ENCODE measurements at places on chromosomes 6 and 20. TPM values are rescaled to one million over a fixed set of nuclear protein-coding genes. Genes with fewer than 3 reads are reported as not detected.

The TLDC2 gene
- total RNA-seq: not detected

- no peak for DNase-seq
- H3K4me3 ChIP-seq: no peak overlapping the region
- H3K36me3 ChIP-seq: no peaks in the 10 kb centered on the region
- no peak overlapping the region for H3K27ac ChIP-seq
- H3K4me1 ChIP-seq: no peaks in the 10 kb centered on the region
Observed at GRCh38 chr6:38349795-38350194, 289.9 kb downstream of the BTBD9 start.

- H3K4me1 ChIP-seq: no peaks in the 10 kb centered on the region
- H3K27ac ChIP-seq: no peak overlapping the region
- no peak for DNase-seq
- peaks cover 5% of the 10 kb centered on the region for H3K27me3 ChIP-seq
- no peak overlapping the region for H3K4me3 ChIP-seq
Observed at GRCh38 chr6:21395121-21395520, 198.4 kb upstream of the SOX4 start.

The SRSF3 gene
- total RNA-seq: 546 TPM

The KCNS1 gene
- 0.51 TPM for total RNA-seq

The CD109 gene
- total RNA-seq: 29.3 TPM

The SLC12A5 gene
- total RNA-seq: 0.42 TPM

GRCh38 chr20:16590041-16590633 is 16.9 kb upstream of the KIF16B start:
- H3K27ac ChIP-seq: no peak overlapping the region
- no peak overlapping the region for H3K4me3 ChIP-seq
- no peaks in the 10 kb centered on the region for H3K4me1 ChIP-seq
- no peaks in the 10 kb centered on the region for H3K36me3 ChIP-seq
- H3K27me3 ChIP-seq: peaks cover 17% of the 10 kb centered on the region

The UBD gene
- 0.93 TPM for total RNA-seq

The GABRR1 gene
- not detected for total RNA-seq

- no peaks in the 10 kb centered on the region for H3K36me3 ChIP-seq
- H3K27ac ChIP-seq: no peak overlapping the region
Observed at GRCh38 chr6:160253714-160254113, 4.9 kb downstream of the SLC22A2 start.

DNA sequence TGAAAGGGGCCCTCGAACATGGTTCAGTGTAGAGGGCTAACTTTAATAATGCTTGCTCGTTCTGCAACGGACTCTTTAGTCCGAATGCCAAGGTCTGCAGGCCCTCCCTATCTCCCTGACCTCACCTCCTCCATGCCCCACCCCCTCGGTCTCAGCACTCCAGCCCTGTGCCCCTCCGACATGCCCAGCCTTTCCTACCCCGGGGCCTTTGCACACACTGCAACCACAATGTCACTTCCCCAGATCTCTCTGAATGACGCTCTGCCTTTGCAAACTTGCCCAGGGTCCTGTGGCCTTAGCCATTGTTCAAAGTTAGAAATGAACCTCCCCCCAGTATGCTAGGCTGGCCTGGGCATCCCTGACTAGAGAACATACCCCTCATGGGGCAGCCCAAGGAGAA is 50.0 kb upstream of the NFATC2 start:
- no peak overlapping the region for H3K4me3 ChIP-seq
- H3K36me3 ChIP-seq: no peaks in the 10 kb centered on the region
- no peak overlapping the region for H3K27ac ChIP-seq
- H3K27me3 ChIP-seq: no peaks in the 10 kb centered on the region
- peaks cover 33% of the 10 kb centered on the region for H3K4me1 ChIP-seq

DNA sequence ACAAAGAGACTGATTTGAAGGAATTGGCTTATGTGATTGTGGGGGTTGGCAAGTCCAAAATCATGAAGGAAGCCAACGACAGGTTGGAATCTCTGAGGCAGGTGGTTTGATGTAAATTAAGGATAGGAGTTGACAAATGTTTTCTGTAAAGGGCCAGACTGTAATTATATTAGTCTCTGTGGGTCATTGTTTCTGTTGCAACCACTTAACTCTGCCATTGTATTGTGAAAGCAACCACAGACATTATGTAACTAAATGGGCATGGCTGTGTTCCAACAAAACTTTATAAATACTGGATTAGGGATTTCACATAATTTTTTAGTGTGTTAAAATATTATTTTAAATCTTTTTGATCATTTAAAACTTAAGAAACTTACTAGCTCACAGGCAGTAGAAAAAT is 199.2 kb upstream of the MYLIP start:
- H3K27ac ChIP-seq: no peak overlapping the region
- DNase-seq: no peak
- H3K4me1 ChIP-seq: no peaks in the 10 kb centered on the region
- no peaks in the 10 kb centered on the region for H3K36me3 ChIP-seq
- peaks cover 4% of the 10 kb centered on the region for H3K27me3 ChIP-seq

The HLA-DRB1 gene
- total RNA-seq: 33.1 TPM

The COL9A1 gene
- total RNA-seq: not detected

DNA sequence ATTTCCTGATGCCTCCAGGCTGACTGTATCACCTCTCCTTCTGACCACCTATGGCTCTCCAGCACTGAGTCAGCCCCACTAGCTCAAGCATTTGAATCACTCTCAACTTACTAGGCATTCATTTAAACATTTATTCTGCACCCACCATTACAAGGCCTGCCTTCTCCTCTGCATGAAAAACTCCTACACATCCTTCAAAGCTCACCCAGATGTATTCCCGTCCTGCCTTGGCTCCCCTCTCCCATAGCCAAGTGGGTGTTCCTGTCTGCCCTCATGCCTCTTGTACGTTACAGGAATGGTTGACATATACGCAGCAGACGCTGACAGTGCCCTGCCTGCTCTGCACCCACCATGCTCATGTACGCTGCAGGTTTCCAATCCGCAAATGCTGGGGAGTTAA is 21.6 kb downstream of the KCNK17 start:
- no peaks in the 10 kb centered on the region for H3K36me3 ChIP-seq
- H3K27me3 ChIP-seq: peaks cover 8% of the 10 kb centered on the region
- peaks cover 7% of the 10 kb centered on the region for H3K4me1 ChIP-seq
- DNase-seq: no peak
- no peak overlapping the region for H3K27ac ChIP-seq
- no peak overlapping the region for H3K4me3 ChIP-seq

DNA sequence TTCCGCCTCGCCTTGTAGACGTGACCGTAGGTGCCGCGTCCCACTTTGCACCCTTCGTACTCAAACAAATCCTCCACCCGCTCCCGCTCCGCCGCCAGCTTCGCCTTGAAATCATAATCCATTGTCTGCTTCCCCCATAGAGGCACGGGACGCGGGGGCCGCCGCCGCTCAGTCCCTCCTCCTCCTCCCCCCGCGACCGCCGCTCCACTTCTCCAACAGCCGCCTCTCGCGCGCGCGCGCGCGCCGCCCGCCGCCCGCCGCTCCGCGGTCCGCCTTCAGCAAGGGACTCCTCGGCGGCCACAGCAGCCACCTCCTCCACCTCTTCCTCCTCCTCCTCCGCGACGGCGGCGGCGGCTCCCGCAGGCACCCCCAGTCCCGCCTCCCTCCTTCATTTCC is 256 bp downstream of the CDK19 start:
- H3K36me3 ChIP-seq: no peaks in the 10 kb centered on the region
- H3K27me3 ChIP-seq: no peaks in the 10 kb centered on the region
- H3K4me1 ChIP-seq: peaks cover 36% of the 10 kb centered on the region
- H3K27ac ChIP-seq: peak overlapping the region; percentile 98
- DNase-seq: no peak
- peak overlapping the region; percentile 97 for H3K4me3 ChIP-seq

DNA sequence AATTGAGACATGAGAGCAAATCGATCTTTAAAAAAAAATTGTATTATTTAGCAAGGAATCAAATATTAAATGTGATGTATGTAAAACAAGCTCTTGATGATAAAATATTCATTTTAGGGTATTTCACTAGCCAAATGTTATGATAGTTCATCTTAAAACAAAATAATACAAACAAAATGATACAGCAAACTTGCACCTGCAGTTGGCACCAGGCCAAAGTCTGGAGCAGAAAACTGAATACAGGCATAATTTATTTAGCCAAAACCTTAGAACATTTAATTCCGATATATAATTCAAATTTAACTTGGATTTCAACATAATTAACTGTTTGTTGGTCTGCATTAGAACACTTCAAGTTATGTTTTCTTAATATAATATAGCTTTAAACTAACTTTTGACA is 60.9 kb downstream of the EPHA7 start:
- no peaks in the 10 kb centered on the region for H3K36me3 ChIP-seq
- no peak overlapping the region for H3K27ac ChIP-seq
- H3K4me1 ChIP-seq: no peaks in the 10 kb centered on the region

- H3K27ac ChIP-seq: peak overlapping the region; percentile 54
- H3K4me3 ChIP-seq: no peak overlapping the region
- peaks cover 3% of the 10 kb centered on the region for H3K36me3 ChIP-seq
- DNase-seq: no peak
- no peaks in the 10 kb centered on the region for H3K27me3 ChIP-seq
- H3K4me1 ChIP-seq: peaks cover 51% of the 10 kb centered on the region
Observed at GRCh38 chr6:32623693-32624092, 13.5 kb upstream of the HLA-DQA1 start.
